NCI-H446 (cell line): ENCODE measurements at places on chromosomes 7 and 10.
A peak's percentile ranks its signal among the peaks of the same experiment; 100 is the strongest.

DNA sequence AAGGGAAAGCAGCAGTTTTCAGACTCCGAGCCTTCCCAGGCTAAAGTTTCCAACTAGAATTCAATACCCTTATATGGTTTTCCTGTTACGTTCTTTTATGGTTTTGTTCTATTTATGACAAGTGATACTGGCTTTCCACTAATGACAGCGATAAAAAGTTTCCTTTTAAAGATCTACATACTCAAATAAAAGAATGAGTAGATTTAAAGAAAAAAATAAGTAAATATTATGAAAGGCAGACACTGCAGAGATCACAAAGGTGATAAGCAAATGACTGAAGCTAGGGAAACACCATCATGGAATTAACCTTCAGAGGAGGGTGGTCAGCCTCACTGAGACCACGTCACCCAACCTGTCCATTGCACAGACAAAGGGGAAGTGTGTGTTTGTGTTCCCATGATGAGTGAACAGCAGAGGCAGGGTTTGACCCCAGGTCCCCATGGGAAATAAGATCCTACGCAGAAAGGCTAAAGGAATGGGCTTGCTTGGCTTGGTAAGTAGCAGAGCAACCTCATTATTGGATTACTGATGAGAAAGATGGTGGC lies 4.0 kb downstream of the VSIR start:
- no peak for DNase-seq

- peak; percentile 81 for DNase-seq
These were observed 29.4 kb downstream of the CDK14 start for GRCh38 chr7:90625562-90625961.

- no peak for DNase-seq
These were observed 554.9 kb downstream of the KCNMA1 start for GRCh38 chr10:77082601-77083252.

DNA sequence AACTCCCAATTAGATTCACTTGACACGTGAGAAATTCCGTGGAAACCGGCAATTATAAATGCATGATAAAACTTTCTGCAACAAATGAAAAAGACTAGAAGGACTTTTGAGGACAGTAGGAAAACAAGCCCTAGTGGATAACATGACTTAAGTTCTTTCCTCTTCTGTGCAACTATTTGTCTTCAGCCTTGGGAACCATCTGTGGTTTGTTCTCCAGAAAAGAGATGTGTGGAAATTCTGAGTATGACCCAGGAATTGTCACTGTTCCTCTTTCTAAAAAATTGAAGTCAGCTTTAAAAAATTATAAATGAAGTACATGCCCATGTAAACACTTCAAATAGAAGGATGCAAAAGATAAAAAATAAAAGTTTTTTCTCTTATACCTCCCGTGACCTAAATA lies 128.6 kb upstream of the SVIL start:
- no peak for DNase-seq

- DNase-seq: peak; percentile 96
These were observed at the start of gene PPP1R3C for GRCh38 chr10:91632671-91633550. Gene PPP1R3C, minus strand, starts transcription at chr10:91633071. Its CDS starts 102 bp downstream, at chr10:91632969.

DNA sequence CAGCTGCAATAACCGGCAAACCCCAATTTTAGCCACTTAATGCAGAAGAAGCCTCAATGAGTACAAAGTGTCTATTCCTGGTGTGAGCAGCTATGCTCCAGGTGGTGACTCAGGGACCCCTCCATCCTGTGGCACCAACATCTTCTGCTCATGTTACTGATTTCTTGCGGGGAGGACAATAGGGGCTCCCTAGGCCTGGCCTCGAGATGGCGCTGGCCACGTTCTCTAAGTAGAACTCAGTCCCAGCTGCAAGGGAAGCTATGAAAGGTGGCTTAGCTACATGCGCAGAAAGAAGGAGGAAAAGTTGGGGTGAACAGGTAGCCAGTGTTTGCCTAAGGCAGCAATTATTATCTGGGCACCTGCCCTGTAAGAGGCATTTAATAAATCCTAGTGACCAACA lies 6.6 kb downstream of the GJD4 start:
- DNase-seq: no peak
